ENCODE measurements at places on chromosomes 3 and 15. TPM values are rescaled to one million over a fixed set of nuclear protein-coding genes. Genes with fewer than 3 reads are reported as not detected.

AADACL2 gene
- polyA plus RNA-seq, result not detected

ALS2CL gene
- polyA plus RNA-seq, result 1.0 TPM

RBM6 gene
- polyA plus RNA-seq, result 48.4 TPM

GOLGA6D gene
- polyA plus RNA-seq, result not detected

TLE3 gene
- 10.8 TPM for polyA plus RNA-seq

NAA50 gene
- 129 TPM for polyA plus RNA-seq

GOLGA6A gene
- polyA plus RNA-seq, result not detected

IQGAP1 gene
- 141 TPM for polyA plus RNA-seq

TIGIT gene
- not detected for polyA plus RNA-seq

EPHB3 gene
- polyA plus RNA-seq, result 1.9 TPM

MST1R gene
- polyA plus RNA-seq, result 0.41 TPM

NEK4 gene
- polyA plus RNA-seq, result 13.4 TPM

C3orf20 gene
- not detected for polyA plus RNA-seq

FAM3D gene
- polyA plus RNA-seq, result not detected

SPINK8 gene
- polyA plus RNA-seq, result not detected

PLCL2 gene
- polyA plus RNA-seq, result 0.77 TPM

LDHAL6B gene
- not detected for polyA plus RNA-seq

CPN2 gene
- polyA plus RNA-seq, result not detected

SH2D7 gene
- polyA plus RNA-seq, result 0.04 TPM

C3orf52 gene
- polyA plus RNA-seq, result 5.8 TPM

RPSA gene
- polyA plus RNA-seq, result 3,502 TPM

CCK gene
- polyA plus RNA-seq, result 3.2 TPM

ZKSCAN7 gene
- polyA plus RNA-seq, result 5.7 TPM

CNTN3 gene
- 4.4 TPM for polyA plus RNA-seq

GPR87 gene
- not detected for polyA plus RNA-seq

DAZL gene
- not detected for polyA plus RNA-seq

CCDC50 gene
- 75.6 TPM for polyA plus RNA-seq

All from AG04450 (cell line).